ENCODE measurements at places on chromosomes 5 and 9.

GRCh38 chr5:32991421-32991815, 280.3 kb downstream of the NPR3 start:
- no peak for DNase-seq

DNA sequence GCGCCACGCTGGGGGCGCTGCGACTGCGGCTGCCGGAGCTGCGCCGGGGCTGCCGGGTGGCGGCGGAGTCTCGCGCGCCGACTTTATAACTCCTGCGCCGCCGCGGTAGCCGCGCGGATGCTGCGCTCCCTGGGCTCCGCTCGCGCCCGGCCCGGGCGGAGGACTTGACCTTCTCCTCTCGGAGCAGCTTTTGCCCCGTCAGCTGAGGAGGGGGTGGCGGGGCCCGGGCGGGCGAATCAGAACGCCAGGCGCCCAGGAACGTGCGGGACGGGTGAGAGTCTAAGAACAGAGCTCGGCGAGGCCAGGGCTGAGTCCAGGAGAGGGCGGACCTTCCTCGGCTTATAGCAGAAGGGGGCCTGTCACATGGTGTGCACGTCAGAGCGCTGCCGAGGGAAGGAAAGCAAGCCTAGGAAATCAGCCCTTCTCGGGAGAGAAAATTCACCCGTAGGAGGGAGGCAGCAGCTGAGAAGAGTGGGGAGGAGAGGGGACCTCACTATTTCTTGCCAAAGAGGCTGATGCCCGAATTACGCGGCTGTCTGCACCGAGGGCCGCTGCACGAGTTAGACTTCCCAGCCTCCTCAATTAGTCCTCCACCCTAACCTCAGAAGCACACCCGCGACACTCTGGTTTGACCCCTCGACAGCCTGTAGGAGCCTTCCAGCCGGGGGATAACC, at the start of gene FOXD1:
FOXD1 (minus strand) TSS at position 315 of the 674 bp plus-strand sequence. CDS start 415 bp downstream, outside the sequence.
- peak; percentile 41 for DNase-seq

- DNase-seq = no peak
These were observed 295.7 kb upstream of the PANK3 start for GRCh38 chr5:168874713-168875380.

DNA sequence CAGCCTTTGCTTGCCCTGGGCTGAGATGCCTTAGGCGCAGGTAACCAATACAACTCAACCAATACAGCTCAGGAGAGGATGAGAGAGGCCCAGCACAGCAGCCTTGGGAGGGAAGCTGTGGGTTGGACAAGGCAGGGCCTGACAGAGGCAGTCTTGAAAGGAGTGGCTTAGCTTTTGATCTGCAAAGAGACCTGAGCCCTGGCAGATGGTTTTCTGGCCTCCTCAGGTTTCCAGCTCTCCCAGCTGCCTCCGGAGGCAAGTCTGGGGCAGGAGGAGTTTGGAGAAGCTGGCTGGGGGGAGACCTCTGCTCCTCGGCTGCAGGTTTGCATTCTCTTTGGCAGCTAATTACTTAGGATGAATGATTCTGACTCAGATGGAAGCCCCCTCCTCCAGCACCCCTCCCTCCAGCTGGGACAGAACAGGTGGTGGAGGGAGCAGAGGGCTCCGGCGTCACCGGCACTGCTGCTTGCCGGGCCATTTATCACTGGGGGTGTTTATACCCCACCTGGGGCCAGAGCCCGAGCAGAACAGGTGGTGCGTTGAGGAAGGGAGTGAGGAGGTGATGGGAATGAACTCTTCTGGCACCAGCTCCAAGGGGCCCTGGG, 50.8 kb downstream of the TSPAN17 start:
- no peak for DNase-seq

- no peak for DNase-seq
These were observed 1.4 kb downstream of the HDHD3 start for GRCh38 chr9:113375057-113376023.

DNA sequence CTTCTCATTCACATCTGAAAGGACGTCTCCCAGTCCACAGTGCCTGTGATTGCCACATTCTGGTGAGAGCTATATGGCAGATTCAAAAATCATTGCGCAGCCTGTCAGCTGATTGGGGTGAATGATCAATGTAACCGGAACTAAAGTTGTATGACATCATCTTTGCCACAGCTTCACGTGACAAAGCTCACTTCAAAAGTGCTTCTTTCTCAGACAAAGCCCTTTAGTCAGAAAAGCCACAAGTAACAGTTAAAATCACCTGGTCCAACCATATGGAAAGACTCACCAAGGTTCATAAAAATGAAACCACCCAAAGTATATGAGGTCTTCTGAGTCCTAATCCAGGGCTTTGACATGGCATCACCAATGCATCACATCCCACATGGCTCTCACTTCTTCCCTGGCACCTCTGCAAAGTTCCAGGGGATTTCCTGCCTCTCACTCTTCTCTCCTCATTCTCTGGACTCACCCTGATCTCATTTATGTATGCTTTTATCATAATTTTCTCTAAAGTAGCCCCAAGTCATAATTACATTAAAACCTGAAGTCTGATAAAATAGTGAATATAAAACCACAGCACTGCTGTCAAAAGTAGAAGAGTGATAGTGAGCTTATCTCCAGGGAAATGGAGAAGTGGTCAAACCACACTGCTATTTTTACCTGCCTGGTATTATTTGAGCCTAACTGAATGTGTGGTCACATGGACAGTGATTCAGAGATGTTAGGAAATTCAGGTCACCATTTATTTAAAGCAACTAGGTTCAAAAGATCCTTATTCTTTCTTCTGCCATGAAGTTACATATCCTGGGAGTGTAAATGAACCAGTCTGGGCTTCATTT, 193.1 kb upstream of the PTGER4 start:
- DNase-seq = peak; percentile 96

DNA sequence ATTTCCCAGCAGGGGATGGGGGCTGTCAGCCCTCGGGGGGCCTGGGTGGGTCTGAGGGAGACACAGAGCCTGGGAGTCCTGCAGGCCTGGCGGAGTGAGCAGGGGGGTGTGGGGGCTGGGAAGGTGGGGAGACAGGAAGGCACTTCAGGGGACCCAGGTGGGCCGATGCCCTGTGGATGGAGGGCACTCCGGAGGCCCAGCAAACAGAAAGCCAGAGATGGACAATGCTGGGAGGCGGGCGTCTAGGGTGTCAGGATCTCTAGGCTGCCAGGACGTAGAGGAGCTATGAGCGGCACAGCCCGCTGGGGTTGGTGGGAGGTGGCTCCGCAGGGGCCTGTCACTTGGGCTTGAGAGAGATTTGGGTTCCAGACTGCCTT, 87.6 kb upstream of the COL5A1 start:
- DNase-seq = no peak

- DNase-seq = peak; percentile 38
These were observed 87.3 kb upstream of the SLC44A1 start for GRCh38 chr9:105157171-105157583.

- DNase-seq = no peak
These were observed 516.6 kb upstream of the MEF2C start for GRCh38 chr5:89399548-89399947.

DNA sequence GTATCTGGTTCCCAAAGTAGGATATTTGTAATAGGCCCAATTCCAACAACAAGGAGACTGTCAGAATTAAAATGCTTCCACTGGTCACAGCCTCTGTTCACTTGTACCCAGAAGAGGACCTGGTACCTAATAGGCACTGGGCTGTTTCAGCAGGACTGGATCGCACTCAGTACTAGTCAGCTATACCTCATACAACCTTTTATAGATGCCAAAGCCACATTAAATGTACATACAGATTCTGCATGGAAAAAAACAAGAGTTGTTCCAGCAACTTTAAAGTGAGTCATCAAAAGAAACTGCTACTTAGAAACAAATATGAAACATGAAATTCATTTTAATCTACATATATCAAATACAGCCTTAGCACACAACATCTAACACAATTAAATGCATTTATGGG, 87.5 kb downstream of the GPR21 start:
- DNase-seq = no peak

DNA sequence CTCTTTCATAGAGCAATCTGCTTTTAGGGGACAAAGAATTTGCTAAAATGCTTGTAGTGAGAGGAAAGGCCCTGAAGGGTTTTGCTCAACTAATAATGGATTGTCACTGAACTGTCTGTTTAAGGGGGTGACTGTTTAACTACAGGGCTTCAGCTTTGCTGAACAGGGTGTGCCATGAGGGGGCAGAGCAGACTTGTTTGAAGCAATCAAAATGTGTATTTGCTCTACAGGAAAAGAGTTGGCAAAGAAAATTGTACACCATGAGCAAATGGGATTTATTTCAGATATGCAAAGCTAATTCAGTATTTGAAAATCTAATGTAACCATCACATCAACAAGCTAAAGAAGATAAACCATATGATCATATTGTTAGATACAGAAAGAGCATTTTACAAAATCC, 154.3 kb downstream of the GABRG2 start:
- no peak for DNase-seq

GRCh38 chr5:89844548-89844947, 565.0 kb downstream of the CETN3 start:
- DNase-seq = no peak

DNA sequence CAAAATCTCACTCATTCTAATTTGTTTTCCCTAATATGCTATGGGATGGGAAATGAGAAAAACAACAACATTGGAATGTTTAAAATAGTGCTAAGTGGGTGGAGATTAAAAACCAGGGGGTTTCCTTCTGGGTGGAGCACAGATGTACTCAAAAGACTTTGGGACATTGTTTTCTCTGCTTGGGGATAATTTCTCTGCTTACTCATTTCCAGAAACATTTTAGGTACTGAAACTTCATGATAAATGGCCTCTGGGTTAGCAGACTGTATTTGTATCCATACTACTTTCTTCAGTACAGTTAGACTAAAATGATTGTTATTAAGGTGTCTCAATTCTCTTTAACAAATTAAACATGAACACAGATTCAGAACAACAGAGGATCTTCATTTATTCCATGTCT, 17.4 kb downstream of the ELOVL7 start:
- peak; percentile 18 for DNase-seq

DNA sequence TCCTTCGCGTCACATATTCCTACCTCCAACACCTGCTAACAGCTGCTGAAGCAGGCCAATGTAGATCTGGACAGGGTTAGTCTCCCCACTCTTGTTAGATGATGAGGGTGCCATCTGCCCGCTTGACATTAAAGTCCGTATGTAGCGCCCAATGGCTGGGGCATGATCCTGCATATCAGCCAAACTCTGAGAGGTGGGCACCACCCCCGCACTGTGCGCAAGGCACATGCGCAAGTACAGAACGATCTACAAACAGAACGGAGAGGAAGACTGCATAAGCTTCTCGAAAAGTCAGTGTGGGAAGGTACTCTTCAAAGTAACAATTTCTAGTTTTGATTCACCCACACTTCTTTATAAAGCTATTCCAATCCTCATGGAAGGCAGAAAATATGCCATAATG, 69.8 kb downstream of the ECPAS start:
- DNase-seq = no peak

GRCh38 chr5:138655530-138656190, 80.5 kb upstream of the HSPA9 start:
- DNase-seq = no peak

DNA sequence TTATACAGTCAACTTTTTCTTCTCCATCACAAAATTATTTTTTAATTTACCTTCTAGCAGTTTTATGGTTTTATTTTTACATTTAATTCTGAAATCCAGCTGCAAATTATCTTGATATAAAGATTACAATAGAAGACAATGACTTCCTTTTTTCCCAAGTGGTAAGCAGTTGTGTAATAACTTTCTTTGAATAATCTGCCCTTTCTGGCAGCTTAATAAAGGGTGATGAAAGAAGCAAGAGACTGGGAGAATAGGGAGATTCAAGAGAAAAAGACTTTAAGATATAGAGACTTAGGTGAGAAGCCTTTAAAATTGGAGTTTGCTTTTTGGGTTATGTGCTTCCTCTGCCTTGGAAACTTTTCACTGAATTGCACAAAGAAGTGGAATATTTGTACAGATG, 100.4 kb upstream of the FREM1 start:
- no peak for DNase-seq

DNA sequence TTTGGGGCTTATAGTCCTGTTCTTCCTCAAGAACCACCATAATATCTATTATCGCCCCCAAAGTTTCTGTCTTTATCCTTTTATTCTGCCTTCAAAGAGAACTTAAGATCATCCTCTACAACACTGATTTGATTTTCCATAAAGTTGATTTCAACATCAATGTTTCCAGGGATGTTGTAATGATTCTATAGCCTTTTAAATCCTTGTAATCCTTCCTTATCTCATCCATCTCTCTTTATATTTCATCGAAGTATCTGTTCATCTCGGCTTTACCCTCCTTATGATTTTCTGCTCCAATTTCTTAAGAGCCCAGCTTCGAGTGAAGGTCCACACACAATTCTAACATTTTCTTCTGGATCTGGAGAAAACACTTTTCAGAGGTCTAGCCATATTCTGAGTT, 218.4 kb downstream of the CDK5RAP2 start:
- DNase-seq = no peak

DNA sequence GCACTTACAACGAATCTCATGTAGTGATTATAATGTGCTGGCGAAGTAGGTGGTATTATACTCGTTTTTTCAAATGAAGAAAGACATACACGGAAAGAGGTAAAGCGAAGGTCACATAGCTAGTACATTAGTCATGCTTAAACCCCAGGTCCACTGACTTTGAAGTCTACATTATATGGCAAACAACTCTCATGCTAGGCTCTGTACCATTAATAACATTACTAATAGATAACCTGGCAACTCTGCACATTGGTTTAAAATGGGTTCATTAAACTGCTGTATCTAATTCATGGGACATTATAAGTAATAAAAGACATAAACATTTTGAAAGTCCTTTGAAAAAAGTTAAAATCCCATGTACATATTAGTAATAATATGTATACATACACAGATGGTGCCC, 21.2 kb downstream of the FYB1 start:
- no peak for DNase-seq

GRCh38 chr9:119827526-119827925, 458.3 kb upstream of the BRINP1 start:
- no peak for DNase-seq

GRCh38 chr5:171629628-171630349, 155.8 kb upstream of the SMIM23 start:
- no peak for DNase-seq

DNA sequence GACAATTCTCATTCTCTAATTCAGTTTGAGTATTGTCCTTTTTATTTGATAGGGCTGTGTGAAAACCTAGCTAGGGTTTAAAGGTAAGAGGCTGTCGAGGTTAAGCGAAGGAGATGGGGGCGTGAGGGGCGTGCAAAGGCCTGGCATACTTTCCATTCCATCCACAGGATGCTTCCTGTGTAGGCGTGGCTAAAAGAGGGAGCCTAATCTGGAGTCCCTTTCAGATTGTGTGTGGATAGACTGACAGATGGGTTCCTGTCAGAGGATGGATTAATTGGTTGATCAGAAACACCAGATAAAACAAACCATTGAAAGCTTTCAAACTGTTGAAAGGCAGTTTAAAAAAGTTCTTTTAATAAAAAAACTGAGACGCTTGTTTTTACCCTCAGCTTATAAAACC, 1.1 kb upstream of the ELL2 start:
- DNase-seq = peak; percentile 46

- DNase-seq = no peak
These were observed 1389.2 kb upstream of the NUDT12 start for GRCh38 chr5:104951829-104952228.

- DNase-seq = no peak
These were observed 53.1 kb downstream of the MRPL36 start for GRCh38 chr5:1746371-1747078.

GRCh38 chr9:114592356-114592755, 4.8 kb downstream of the ATP6V1G1 start:
- DNase-seq = peak; percentile 70

- peak; percentile 98 for DNase-seq
These were observed at the start of gene SETX for GRCh38 chr9:132354637-132355355. Gene SETX, minus strand, starts transcription at chr9:132354986. Its CDS starts 5,558 bp downstream, at chr9:132349428.
